Stimulated activated CD4-positive, alpha-beta T cell treated with anti-CD3 and anti-CD28 coated beads, TNF-alpha, amount 100 ng/mL, for 1 hour (primary cell): ENCODE measurements at places on chromosomes 11 and 22.

DNA sequence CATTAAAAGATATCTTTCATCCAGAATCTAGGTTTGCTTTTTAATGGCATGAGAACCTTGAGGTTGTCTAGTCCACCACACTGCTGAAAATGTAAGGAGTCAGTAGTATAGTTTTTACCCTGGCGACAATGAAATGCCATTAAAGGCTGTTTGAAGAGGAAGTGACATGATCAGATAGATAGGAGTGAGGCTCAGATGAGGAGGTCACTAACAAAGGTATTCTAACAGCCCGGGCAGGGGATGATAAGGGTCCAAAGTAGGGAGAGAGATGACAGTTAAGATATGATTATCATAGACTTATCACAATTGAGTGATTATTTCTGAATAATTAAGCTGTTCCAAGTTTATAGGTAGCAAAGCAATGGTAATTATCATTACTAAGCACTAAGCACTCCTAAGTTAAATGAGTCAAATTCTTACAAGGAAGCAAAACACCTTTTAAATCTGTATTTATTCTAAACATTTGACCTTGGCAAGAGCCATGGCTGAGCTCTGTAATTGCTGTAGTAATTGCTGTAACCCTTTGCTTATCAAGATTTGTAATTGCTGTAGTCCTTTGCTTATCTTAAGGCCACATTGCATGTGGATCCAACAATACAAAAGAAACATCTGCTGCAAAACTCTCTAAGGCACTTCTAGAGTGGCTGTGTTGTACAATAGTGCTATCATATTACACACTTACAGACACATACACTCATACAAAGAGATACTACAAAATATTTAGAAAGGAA, 92.6 kb downstream of the ENTHD1 start:
- DNase-seq, result no peak

DNA sequence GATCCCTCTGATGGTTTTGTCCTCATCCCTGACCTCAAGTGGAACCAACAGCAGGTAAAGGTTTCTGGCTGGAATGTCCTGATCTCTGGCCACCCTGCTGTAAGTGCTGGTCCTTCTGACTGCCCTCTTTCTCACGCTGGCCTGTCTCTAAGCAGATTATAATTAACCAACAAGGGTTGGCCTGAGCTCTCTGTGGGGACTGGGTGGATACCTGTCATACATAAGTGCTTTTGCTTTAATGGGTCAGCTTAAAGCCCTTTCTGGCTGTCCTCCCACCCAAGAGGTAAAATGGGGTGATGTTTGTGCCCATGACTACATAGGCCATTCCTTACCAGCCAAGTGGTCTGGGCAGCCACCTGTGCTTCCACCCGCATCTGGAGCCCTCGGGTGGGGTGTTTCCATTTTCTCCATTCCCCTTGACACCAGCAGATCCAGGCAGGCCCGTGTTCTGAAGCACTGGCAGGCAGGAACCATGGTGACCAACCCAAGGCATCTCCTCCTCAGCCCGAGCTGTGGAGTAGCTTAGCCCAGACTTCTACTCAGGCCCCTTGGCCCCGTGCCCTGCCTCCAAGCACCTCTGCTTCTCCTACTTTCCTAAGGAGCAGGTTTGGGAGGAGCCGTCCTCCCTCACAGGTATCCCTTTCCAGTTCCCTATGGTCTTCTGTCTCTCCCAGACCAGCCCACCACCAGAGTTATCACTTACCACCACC, 17.0 kb upstream of the ST3GAL4 start:
- no peak for DNase-seq

DNA sequence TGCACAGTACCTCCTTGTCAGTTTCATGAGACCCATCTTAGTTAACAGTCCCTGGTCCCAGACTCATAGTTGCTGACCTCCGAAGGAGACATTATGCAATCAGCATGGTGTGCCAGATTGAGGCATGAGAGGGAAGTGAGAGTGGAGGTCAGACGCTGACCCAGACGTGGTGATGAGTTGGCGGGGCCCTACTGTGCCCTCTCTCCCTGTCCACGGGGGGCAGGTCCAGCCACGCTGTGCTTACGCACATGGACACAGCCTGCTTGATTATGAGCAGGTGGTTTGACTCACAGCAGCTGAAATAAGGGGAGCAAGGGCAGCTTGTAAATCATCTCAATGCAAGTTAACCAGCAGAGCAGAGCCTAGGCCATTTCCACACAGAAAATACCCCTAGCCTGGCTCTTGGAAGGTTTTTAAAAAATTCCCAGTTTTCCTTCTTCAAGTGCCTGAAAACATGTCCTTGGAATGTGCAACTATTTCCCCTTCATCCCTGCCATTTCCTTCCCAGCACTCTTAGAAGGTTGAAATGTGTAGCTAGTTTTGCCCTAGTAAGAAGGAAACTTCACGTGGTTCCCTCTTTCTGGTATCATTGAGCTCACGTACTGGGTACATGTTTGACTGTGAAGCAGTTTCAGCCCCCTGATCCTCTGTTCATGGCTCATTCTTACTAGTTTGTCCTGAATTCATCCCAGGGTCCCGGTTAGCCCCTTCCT, 122.6 kb upstream of the SORL1-AS1 start:
- DNase-seq, result no peak

- DNase-seq, result no peak
Measured at GRCh38 chr11:118227865-118228785, 3.3 kb upstream of the JAML start.

DNA sequence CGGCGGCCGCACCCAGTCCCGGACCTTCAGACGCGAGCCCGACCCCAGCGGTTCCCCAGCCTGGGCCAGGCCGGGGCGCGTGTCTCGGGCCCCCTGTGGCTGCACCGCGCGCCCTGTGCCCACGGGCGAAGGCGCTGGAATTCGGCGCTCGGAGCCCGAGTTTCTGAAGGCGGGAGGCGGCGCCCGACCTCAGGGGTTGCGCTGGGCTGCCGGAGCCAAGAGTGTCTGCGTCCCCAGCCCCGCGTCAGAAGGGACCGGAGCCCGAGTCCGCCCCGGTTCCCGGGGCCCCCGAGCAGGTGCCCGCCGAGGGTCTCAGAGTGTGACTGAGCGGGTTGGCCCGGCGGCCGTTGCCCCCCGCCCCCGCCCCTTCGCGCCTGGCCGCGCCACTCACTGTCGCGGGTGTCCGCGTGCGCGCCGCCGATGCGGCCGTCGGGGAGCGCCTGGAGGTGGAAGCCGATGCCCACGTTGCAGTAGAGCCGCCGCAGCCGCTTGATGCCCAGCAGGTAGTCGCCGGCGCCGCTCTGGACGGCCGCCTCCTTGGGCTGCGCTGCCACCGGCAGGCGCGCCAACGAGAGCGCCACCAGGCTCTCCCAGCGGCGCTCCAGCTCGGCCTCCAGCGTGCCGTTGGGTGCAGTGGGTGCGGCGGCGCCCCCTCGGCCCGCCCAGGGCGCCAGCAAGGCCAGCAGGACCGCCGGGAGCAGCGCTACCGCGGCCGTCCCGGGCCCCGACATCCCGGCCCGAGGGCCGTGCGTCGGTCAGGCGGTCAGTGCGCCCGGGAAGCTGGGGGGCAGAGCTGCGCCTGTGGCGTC, 583 bp downstream of the FGF4 start:
- DNase-seq, result no peak

DNA sequence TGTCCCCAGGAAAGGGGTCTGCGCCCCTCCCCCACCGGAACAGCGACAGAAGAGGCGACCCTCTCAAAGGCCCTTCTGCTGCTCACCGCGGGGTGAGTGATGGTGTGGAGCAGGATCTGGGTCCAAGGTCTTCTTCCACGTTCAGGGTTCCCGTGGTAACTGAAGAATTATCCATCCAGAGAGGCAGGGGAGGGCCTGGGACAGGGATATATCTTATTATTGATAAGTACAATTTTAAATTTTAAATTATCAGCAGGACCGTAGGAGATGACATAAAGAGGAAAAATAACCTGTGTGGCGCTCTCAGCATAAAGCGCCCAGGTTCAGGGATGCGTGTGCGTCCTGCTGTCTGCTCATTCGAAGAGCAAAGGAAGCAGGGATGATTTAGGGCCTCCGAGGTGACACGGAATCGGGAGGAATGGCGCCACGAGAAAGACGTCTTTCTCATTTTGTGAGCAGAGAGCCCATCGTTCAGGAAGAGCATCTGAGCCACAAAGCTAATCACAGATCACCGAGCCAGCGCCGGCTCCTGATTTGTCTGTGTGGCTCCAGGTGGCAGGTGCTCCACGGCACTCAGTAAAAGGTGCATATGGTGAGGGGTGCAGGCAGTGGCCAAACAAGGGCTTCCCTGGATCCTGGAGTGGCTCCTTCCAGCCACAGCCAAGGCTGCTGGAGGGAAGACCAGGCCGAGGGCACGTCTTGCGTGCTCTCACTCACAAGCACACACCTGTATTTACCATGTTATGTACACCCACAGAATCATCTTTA, 19.3 kb downstream of the KRTAP5-5 start:
- DNase-seq, result no peak

DNA sequence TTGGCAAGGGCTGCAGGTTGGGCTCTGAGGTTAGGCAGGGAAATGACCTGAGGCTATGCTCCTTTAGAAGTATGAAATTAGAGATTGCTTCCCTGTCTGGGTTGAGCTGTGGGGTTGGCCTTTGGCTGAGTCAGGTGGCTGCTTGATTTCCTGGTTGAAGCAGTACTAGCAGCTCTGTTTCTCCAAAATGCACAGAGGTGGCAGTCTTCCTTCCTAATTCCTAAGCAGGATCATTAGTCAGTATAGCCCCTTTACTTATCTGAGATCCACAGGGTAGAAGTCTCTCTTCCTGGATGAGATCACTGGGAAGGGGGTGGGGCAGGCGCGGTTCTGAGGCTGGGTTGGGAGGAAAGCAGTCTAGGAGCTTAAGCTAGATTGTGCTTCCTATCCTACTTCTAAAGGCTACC, 1917.5 kb downstream of the LRRC4C start:
- no peak for DNase-seq

DNA sequence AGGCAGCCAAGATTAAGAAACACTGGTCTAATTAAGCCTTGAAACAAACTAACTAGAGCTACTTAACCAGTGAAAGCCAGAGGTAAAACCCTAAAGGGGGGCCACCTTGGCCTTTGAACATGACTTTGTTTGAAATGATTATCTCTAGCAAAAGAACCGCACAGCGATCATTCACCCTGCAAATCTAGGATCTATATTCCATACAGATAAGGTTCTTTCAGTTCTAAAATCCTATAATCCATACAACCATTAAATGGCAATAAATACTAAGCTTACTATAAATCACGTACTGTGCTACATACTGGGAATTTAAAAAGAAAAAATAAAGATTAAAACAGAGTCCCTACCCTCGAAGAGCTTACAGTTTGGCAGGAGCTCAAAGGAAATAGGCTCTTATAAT, 40.6 kb downstream of the RBFOX2 start:
- DNase-seq, result no peak
